Brain pericyte (primary cell): ENCODE measurements at places on chromosomes 6 and 20.

GRCh38 chr6:155504848-155505607 is 49.4 kb upstream of the NOX3 start:
- DNase-seq, result no peak

DNA sequence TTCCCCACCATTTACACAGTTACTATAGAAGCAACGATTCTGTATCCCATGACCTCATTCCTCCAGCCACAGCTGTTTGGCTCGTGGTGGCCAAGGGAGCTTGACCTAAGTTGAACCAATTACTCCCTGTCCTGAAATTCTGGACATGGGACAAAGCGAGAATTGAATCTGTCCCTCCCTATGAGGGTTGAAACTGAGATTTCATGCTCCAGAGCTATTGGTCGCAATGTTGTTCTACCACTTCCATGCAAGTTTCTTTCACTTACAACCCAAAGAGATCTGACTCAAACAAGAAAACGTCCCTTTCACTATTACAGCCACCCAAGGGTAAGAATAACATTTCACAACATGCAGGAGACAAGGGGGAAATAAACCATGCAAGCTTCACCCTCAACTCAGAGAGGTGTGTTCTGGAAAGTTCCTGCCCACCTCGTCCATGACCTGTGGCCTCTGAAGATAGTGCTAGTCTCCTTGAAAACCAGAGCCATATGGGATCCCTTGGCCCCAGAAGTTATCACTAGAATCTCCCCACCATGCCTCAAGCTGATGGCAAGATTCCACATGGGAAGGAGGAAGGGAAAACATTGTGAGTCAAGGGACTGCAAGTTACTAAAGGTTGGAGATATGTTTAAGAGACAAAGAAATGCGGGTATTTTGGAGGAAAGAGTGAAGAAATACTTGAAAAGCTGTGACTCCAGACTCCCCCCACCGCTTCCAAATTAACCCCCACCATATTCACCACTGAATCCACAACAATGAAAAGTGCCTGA is 74.5 kb upstream of the SRSF6 start:
- no peak for DNase-seq

- DNase-seq, result no peak
These were observed 202.2 kb upstream of the PRND start for GRCh38 chr20:4519534-4519933.

DNA sequence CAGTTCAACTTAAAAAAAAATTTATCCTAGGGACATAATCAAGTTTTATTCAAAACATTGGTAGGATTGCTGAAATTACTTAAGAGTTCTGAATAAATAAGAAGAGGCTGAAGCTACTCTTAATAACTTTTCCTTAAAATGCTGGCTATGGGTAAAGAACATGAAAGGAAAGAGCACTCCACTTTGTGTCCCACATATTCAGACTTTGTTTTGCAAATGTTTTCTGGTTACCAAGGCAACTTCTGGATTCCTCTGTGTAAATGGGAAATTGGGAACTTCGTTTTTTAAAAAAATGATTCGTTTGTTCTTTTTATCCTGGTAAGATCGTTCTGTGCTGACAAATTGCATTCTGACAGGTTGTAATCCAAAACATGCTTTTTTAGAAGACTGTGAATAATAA is 115.0 kb downstream of the KIF6 start:
- no peak for DNase-seq

- no peak for DNase-seq
These were observed 13.0 kb upstream of the TSHZ2 start for GRCh38 chr20:52959125-52959524.

DNA sequence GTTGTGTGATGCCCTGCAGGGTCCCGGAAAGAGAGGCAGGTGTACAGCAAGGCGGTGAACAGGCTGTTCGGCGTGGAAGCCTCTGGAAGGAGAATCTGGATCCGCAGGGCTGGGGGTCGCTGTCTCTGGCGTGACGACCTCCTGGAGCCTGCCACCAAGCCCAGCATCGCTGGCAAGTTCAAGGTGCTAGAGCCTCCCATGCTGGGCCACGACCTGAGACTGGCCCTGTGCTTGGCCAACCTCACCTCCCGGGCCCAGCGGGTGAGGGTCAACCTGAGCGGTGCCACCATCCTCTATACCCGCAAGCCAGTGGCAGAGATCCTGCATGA is 36.5 kb downstream of the TGM6 start:
- no peak for DNase-seq

DNA sequence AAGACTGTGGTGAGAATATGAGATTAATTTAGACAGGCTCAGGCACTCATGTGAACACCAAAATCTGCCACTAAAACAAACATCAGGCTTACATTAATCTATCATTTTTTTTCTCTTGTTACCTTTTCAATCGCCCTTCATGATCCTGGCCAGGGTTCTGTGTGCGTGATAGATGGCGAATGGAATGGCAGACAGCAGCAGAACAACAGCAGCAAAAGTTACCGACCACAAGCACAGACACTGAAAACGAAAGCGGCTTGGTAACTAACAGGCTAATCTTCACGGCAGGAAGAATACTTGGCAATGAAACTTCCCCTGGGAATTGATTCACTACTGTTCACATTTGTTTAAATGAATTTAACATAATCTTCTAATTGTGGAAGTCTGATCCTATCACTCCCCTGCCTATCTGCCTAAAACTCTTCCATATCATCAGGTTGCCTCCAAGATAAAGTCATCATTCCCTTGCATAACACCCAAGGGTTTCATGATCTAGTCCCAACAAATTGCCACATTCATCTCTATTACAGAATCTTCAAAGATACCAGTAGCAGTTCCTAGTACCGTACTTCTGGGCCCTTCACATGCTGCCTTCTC is 28.7 kb downstream of the PTPRK start:
- DNase-seq, result peak; percentile 41

DNA sequence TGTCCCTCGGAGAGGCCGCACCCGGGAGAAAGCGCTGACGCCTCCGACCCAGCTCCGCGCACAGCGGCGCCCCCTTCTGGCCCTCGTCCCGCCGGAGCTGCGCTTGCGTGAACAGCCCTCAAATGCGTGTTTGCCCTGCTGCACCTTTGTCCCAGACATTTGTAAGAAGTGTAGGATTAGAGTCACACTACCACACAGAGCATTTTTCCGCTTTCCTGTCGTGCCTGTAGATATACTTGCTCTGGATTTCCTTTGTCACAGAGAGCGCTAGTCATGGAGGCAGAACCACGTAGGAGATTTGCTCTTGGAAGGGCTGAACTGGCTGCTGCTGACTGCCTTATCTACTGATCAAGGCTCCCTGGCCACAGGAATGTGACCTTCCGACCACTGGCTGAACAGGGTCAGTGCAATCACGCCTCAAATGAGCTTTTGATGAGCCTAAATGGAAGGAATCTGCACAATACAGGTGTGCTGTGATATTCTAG is 62.3 kb downstream of the PAX1 start:
- no peak for DNase-seq

DNA sequence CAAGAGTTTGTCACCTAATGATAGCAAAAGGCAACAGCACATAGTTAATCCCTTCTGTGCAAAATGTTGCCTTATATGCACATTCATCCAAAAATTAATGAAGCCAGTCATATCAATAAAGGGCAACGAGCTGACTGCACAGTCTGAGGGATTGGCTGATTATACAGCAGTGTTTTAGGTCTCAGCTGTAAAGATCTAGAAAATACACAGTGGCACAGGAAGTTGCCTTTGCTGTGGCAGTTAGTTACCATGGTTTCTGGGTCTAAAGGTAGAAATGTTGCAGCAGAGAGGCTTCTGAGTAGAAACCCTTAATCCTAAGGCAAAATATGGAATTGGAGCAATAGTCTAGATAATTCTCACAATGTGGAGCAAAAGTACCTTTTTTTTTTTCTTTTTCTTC is 89.7 kb downstream of the SMPDL3A start:
- no peak for DNase-seq

GRCh38 chr6:131635384-131636340 is 1.4 kb upstream of the ENPP3 start:
- no peak for DNase-seq

DNA sequence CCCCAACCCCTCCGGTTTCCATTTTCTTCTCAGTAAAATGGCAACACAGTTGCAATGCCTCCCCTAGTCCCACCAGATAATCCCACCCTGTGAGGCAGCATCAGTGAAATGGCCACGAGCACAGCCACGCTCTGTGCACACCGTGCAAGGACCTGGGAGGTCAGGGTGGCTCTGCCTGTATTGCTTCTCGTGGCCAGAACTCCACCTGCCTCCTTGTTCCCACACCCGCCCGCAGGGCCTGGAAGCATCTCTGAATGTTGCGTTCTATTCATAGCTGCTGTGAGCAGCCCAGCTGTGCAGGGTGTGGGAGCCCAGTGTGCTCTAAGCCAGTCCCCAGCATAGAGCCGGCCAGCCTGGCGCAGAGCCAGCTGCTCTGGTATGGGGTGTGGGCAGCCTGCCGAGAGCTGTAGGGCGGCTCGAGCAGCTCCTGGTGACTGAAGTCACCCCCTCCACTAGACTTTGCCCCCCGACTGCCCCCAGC is 161.1 kb downstream of the DLL1 start:
- DNase-seq, result no peak

GRCh38 chr6:133682506-133683307 is 206.2 kb upstream of the TCF21 start:
- DNase-seq, result no peak

- no peak for DNase-seq
These were observed 17.8 kb upstream of the RALGAPB start for GRCh38 chr20:38454556-38455473.

DNA sequence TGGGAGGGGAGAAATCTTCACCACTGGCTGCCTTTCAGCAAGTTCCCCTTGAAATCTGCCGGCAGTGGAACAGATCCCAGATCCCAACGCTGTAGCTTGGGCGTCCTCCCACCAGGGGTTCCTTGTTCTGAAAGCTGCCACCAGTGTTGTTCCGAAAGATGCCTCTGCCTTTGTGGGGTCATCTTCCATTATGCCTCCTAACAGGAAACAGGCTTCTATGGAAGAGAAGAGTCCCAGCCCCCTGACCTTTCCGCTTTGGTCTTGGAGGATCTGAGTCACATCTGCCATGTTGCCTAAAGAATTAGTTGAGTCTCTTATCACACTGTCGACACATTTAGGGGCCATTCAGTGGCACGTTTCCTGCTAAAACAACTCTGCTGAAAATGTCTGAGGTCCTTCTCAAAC is 57.5 kb upstream of the NFATC2 start:
- no peak for DNase-seq

DNA sequence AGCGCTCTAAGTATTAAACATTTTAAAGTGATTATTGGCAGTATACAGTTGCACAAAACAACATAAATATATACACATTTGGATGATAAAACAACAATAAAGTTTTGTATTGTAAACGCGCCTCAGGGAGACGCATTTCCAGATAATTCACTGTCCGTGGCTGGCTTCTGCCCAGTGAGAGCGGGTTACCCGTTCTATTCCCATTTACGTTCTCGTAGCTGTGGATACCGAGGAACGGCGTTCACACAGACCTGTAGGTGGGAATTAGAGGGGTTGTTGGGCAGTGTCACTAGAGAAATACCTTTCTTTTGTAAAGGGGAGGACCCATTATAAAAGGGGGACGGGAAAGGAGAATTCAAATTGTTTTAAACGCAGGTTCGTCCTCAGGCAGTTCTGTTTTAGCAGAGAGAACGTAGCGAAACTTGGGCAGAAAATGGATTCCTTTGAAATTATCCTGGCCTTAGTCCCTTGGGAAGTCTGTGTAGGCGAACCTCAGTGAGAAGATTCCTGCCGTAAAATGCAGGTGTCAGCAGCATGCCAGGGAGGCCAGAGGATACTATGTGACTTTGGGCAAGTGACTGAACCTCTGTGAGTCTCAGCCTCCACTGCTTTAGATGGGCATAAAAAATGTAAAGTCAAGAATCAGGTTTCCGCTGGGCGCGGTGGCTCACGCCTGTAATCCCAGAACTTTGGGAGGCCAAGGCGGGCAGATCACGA is 756 bp downstream of the MTG2 start:
- DNase-seq, result no peak

GRCh38 chr20:61025536-61025935 is 226.5 kb upstream of the CDH4 start:
- DNase-seq, result no peak

DNA sequence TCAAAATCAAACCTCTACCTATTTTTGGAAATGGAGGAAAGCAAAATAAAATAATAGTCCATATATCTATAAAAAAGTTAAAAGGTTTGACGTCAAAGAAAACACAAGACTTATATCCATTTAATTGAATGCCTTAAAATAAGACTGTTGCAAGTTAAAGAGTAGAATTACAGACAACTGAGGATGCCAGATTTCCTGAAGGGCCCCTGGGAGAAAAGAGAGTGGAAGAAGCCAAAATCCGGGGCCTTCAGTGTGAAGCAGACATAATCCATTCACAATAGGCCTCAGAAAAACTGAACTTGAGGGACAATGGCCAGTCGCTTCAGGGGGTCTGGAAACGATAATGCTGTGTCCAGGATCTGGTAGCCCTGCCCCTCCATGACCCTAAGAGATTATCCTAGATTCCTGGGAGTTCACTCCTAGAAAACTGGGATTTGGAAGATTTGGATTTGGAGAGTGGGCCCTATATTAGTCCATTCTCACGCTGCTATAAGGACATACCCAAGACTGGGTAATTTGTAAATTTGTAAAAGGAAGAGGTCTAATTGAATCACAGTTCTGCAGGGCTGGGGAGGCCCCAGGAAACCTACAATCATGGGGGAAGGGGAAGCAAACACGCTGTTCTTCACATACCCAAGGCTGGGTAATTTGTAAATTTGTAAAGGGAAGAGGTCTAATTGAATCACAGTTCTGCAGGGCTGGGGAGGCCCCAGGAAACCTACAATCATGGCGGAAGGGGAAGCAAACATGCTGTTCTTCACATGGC is 94.0 kb upstream of the SLC2A12 start:
- no peak for DNase-seq

DNA sequence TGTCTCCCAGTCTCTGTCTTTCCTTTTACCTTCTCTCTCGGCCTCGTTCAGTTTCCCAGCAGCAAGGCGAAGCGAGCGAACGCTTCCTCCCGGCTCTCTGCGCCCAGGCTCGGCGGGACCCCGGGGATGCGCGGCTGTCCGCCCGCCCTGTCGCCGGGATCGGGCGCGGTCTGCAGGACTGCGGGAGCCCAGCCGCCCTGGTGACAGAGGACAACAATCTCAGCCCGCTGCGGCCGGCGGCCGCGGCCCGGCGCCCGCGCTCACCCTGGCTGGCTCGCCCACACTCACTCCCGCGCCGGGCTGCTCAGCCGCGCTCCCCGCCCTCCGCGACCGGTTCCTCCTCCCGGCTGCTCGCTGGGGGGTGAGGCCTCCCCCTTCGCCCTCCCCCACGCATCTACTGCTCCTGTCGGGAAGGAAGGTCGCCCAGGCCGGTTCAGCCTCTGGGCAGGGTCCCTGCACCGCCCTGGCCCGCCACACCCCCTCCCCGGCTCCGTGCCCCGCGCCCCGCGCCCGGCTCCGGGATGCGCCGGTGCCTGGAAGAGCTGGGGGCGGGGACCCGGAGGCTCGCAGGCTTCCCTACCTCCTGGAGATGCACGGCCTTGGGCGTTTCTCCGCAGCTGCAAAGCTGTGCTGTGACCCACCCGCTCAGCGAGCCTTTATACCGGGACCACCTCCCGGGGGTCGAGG is 410 bp downstream of the SYNE1 start:
- DNase-seq, result no peak

DNA sequence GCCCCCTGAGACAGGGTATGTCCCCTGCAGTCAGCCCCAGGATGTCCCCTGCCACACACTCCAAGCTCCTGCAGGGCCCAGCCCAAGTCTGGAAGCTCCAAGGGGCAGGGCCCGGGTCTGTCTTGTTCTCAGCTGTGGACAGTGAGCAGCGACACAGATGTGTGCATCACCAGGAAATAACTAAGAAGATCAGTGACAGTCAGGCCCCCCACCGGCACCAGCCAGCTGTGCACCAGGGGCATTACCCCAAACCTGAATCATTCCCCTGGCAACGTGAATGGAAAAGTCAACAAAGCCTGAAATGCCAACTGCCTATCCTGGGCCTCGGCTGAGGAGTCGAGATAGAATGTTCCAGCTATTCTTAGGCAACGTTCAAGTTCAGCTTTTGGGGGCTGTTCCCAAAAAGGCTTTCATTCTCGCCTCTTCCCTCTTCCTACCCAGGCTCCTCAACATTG is 105.0 kb downstream of the PREX1 start:
- peak; percentile 52 for DNase-seq
